ENCODE measurements at places on chromosomes 11 and 22.
A peak's percentile ranks its signal among the peaks of the same experiment; 100 is the strongest.

DNA sequence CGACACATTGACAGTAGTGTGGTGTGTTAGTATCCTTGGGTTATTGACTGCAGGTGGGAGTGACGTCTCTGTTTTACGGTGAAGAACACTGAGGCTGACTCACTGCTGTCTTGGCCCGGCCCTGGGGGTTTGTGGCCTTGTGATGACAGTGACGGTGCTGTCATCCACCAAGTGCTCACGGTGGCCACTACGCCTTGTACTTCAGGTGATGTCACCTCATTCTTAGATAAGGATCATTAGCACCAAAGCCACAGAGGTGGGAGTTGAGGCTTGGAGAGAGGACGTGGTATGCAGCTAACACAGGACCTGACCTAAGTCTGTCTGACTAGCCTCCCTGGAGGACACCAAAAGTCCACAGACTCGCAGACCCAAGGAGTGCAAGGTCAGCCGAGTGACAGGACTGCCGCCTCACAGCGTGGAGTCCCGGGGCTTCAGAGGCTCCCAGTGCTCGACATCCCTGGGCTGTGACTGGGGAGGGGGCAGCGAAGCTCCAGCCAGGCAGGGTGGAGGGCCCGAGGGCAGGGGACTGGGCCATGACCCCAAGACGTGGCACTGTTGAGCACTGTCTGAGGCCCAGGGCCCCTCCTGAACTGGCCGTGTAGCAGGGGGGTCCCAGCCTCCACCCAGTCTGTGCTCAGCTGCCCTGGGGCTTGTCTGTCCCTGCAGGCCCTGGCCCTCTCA is 56.5 kb downstream of the NAT10 start:
- DNase-seq = no peak

DNA sequence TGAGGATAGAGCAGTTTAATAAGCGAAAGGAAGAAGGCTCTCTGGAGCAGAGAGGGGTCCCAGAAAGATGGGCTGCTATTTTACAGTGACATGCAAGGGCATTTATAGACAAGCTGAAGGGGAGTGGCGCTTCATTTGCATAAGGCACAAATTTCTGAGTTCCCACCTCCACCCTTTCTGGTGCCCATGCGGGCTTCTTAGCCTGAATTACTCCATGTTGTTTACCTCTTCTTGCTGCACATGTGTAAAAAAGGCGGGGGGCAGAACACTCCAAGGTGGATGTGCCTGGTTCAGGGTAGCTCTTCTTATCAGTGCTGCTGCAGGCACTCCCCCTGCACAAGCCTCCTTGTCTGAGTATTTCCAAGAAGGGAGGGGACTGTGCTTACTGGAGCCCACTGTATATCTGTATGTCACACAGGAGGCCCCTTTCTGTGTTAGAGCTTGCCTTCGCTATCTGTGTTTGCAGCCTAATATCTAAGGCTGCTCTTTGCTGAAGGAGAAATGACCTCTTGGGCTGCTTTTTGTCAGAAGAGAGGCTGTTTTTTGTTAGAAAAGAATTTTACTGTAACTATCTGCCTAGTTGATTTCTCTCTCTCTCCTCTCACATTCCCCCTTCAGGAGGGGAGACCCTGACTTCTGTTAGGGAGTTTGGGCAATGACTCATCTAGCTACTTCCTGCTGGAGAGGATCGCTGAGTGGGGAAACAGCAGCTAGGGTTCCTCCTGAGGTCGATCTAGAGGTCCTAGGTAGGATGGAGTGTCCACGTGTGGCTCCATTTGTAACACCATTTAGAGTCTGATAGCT is 1057.0 kb upstream of the CNTN5 start:
- no peak for DNase-seq

GRCh38 chr11:62217191-62217748 is 8.8 kb downstream of the SCGB2A1 start:
- DNase-seq = no peak

DNA sequence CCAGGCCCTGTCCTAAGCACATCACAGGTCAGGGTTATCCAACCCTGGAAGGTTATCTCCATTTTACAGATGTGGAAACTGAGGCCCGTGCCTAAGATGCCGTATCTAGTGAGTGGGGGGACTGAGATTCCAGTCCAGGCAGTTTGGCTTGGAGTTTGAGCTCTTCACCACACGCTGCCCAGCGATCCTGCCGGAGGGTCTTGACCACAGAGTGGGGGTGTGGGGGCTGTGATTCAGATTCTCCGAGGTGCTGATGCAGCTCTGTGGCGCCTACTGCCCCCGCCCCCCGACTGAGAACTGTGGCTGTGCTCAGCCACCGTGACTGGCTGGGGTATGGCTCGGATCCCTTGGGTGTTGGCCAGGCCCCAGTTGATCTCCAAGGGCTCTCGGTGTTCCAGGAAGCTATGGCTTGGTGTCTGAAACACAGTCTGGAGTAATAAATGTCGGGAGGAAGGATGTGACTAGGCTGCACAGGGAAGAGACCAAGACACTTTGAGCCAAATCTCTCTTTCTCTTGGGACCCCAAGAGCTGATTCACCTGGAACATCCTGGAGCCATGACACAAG is 60.6 kb upstream of the RASD2 start:
- DNase-seq = no peak

DNA sequence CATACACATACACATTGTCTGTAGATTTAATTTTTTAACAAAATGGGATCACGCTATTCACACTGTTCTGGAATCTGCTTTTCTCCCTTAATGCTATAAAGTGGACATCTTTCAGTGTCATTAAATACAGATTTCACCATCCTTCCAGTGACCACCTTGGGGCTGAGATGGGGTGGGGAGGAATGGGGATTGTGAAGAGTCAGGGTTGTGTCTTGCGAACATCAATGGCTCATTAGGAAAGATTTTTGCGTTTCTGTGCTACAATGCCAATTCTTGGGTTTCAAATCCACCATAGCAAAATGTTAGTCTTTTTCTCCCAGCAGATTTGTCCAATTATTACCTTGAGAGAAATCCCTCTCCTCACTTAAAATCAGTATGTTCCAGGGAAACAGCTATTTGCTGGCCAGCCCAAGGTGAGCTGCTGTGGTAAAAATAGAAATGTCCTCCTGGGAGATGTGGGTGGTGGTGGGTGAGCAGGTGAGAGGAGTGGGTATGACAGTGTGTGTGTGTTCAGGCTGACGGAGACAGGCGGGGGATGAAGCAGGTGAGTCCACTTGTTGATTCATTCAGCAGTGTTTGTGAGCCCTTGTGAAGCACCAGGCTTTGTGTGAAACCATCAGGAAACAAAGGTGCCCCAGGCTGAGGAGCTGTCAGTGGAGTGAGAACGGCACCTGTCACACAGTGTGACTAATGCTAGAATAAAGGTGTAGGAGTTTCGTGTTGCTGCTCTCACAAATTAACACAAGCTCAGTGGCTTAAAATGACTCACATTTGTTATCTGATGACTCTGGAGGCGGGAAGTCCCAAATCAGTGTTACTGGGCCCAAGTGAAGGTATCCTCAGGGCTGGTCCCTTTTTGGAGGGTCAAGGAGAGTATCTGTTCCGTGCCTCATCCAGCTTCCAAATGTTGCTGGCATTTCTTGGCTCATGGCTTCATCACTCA is 1.7 kb upstream of the CBX6 start:
- peak; percentile 97 for DNase-seq

DNA sequence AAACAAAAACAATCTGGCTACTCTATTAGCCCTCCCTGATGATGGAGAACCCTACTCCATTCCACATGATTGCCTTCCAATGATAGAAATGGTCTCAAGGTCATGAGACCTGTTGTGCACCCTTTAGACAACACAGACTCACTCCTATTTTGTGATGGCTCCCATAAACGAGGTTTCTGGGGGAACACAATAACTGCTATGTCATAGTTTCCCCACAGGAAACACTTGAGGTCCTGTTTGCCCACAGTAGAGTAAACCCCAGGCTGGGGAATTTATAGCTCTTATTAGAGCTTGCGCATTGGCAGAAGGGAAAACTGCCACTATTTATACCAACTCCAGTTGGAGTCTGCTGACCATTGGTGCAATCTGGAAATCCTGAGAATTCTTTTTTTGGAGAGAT is 28.7 kb downstream of the MIF start:
- DNase-seq = no peak

DNA sequence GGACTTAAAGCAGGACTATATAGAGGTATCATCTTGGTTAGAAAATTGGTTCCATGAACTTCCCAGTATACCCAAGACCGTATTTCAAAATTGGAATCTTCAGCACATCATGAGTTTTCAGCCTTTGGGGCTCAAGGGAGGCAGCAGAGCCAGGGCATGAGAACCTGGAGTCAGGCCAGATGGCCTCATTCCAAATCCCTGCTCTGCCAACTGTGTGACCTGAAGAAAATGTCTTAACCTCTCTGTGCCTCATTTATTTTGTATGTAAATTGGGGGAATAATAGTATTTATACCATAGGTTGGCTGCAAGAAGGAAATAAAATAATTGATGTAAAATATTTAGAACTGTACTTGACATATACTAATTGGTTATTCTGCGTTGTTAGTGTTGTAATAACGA is 987.6 kb downstream of the TBC1D22A start:
- no peak for DNase-seq

- no peak for DNase-seq
Observed at GRCh38 chr22:19870153-19871022, 15.7 kb upstream of the GNB1L start.

DNA sequence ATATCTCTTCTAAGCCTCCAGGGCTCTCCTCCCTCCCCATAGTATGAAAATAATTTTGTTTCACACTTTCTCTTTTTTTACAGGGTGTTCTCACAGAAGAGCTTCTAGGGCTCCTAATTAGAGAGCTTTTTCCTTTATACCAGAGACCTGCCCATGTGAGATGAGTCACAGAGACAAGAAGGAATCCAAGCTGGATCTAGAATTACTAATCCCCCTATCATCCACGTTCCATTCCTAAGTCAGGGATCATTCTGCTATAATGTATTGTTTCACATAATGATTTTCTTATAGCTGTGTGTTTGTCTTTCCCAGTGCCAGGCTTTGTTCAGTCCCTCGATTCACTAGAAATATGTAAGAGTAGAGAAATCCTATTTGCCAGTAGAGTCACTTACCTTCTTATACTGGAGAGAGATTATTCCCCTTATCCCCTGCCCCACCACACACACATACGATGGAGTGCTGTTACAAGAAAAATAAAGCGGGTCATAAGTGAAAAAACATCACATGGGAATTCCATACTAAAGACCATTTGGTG is 778.3 kb upstream of the LRRC4C start:
- DNase-seq = peak; percentile 17

GRCh38 chr11:130623670-130624668 is 175.5 kb downstream of the ADAMTS15 start:
- DNase-seq = no peak

- DNase-seq = peak; percentile 40
Observed at GRCh38 chr11:12529041-12529440, 145.2 kb upstream of the TEAD1 start.

GRCh38 chr11:518463-519202 is 11.6 kb upstream of the RNH1 start:
- peak; percentile 93 for DNase-seq

- DNase-seq = no peak
Observed at GRCh38 chr11:76288166-76288980, 82.1 kb upstream of the WNT11 start.

DNA sequence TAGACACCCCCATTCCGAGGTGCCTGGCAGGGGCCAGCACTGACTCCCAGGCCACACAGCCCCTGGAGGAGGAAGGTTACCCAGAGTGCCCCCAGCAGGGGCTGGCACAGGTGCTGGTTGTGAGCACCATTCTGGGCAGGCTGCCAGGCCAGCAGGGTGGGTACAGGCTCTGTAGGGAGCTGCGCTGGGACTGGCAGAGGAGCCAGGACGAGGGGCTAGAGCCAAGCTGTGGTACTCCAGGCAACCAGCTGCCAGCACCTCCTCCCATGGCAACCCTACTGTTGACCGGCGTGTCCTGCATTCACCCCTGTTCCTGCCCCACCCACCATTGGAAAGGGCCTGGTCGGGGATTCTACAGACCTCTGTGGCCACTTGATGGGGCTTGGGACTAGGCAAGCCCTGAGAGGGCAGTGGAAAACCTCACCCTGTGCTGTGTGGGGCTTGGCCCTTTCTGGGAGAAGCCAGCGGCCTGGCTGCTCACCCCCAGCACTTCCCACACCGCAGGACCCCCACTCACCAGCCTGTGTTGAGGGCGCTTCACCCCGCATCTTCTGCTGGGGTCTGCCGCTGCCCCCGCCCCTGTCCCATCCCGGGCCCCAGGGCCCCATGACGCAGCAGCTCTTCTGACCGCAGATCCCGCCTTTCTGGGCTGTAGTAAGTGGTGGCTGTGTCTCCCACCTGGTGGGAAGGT is 1.9 kb downstream of the CLDN5 start:
- no peak for DNase-seq

DNA sequence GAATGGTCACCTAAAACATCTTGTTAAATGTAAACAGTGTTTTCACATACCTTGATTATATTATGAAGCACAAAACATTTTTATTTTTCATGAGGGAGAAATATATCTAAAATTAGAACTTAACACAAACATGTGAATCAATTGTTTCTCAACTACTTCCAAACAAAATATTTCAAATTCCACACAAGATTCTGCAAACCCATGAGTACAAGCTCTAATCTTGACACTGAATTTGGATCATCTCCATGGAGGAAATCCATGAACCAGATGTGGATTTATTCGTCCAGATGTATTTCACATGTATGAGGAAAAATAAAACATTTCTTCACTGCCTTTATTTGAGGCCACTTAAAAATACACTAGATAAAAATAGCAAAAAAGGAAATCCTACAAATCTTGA is 184.2 kb downstream of the SBF2 start:
- DNase-seq = no peak

DNA sequence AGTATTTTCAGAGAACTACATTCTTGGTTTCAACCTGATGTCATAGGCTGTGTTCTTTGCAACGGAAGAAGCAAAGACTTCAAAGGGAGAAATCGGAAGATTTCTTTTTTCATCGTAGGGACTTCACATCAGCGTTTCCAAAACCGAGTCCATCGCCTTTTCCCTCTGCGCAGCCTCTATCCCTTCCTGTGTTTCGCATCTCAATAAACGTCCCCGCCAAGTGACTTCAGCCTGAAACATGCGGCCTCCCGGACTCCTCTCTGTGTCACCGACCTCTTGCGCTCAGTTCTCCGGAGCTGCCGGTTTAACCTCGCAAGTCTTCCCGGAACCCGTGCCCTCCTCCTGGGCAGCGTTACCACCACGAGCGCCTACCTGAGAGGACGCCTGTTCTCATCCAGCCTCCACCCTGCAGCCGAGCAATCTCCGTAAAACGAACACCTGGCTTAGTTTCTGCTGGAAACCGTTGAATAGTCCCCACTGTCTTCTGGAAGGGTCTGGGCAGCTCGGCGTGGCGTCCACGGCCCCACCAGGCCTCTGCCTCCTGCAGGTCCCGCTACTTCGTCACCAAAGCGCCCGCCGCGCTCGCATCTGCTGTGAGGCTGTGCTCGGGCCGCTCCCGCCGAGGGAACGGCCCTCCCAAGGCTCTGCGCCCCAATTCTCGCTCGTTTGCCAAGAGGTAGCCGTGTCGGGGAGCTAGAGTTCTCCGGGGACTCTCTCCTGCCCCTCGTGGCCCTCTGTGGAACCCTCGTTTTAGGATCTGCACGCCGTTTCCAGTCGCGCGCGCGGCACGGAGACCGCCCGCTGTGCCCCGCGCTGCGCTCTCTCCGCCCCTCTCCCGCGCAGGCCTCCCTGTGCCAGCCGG is at the start of gene GLB1L3:
TSS of gene GLB1L3 (plus strand) at position 846 of the 862 bp plus-strand sequence. CDS start 362 bp downstream, outside the sequence.
- peak; percentile 50 for DNase-seq

All from bronchial epithelial cell (primary cell).